Activated naive CD8-positive, alpha-beta T cell treated with anti-CD3 and anti-CD28 coated beads, Interleukin-2, amount 50 U/mL, for 24 hours (primary cell): ENCODE measurements at places on chromosomes 3 and 15.

- no peak for DNase-seq
Measured at GRCh38 chr15:92164327-92165000, 229.2 kb upstream of the ST8SIA2 start.

GRCh38 chr15:38260077-38260476 lies 7.4 kb downstream of the SPRED1 start:
- DNase-seq = no peak

GRCh38 chr3:186932281-186933181 lies 2.2 kb downstream of the ST6GAL1 start:
- DNase-seq = no peak

DNA sequence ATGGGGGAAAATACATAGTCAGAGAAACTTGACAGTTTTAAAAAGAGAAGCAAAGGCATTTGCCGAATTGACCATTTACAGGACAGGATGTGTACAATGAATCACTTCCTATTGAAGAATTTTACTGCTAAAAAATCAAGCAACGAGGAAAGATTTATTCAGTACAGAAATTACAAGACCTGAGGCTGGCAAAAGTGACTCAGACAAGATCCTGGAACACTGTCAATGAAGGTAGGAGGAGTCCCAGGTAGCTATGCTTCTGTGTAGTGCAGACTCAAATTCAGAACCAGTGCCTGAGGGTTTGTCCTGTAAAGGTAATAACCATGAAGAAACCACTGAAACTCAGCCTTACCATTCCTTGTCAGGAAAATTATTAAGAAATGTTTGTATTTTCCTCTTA lies 120.9 kb downstream of the ZMAT3 start:
- no peak for DNase-seq

DNA sequence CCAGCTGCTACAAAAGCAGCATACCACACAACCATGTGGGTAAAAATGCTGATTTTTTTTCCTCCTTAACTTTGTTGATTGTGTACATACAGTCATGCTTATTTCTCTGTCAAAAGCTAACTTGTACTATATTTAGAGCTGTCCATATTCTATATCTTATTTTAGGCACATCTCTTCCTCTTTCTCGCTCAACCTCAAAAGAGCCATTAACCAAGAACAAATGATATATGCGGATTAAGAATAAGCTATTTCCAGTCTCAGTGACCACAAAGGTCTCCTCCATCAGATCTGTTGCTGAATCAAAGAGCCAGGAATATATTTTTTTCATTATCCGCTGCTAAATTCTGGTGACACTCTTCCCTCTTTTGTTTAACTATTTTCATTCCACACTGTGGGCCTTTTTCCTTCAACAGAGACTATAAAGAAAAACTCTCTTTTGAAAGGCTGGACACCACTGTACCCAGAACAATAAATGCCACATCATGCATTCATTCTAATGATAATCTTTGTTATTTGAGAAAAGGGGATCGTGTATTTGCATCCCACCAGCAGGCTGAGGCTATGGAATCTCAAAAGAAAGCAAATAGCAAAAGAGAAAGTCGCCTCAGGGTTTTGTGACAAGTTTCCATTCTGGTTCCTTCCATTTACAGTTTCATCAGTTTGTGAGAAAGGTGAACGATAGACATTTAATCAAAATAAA lies 8.0 kb downstream of the TMEM212 start:
- no peak for DNase-seq

DNA sequence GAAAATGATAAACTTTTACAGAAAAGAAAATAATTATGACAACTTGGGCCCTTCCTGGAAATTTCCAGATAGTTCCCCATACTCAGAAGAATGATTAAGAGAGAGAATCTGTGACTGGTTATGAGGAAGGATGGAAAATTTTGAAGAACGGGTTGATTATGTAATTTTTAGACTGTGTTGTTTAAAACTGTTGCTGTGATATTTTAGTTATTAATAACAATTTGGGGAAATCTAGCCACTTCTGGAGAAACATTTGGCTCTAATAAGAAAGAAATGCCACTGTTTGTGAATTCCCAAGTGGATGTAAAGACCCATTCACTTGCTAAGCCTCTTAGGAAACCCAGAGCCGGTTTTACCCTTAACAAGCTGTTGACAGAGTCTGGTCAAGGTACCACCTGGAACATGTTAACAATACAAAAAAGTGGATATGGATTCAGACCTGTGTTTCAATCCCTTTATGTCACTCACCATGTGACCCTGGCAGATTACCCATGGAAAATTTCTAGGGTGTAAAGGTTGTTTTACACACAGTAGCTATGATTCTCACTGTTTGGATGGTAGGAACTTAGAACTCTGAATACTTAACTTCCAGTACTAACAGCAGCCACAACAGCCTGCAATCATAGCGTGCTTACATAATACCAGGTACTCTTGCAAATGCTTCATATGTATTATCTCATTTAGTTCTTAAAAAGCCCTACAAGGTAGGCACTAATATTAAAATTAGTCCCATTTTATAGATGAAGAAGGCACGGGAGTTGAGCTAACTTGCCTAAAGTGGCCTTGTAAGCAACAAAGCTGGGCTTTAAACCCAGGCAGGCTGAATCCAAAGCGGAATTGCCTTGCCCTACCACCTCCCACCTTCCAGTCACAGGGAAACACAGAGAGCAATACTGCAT lies 32.0 kb downstream of the ZBTB38 start:
- DNase-seq = no peak

- no peak for DNase-seq
Measured at GRCh38 chr15:88982304-88982945, 69.2 kb upstream of the MFGE8 start.

GRCh38 chr15:63334821-63335220 lies 46.8 kb downstream of the CA12 start:
- no peak for DNase-seq
